ENCODE measurements at places on chromosomes 2 and 18.

DNA sequence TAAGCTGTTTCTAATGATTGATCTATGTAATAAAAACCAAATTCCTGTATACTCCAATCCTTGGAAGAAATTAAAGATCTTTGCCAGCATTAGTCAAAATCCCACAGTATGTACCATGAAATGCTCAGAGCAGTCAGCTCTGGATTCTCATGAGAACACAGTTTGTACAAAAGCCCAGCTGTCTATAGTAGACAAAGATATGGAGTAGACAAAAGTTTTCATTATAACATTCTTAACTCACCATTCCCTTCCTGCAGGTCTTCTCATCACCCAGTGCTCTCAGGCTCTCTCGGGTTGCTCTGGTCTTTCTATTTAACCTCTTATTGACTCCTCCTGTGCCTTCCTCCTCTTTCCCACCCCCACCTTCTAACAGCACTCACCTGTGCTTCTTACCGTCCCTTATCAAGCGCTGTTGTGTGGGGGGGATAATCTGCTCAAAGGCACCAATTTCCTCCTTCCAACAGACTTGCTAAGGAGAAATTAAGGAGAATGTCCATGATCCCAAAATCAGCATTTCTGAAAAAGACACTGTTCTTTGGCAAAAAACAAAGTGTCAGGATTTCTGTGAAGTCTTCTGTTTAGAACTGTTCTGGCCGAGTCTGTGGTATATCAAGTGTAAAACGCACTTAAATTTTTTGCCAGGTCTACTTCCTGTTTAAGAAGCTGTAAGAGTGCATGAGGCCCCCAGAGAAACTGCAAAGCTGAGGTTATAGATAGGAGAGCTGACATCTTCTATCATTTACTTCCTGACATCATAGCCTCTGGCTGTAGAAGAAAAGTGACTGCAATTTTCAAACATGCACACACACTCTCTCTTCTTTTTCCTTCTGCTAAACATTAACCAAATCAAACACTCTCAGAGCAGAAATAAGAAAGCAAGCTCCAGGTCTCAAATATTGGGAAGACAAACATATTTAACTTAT is 144.1 kb downstream of the EVA1A start:
- DNase-seq = no peak

- DNase-seq = peak; percentile 10
These were observed 2.3 kb upstream of the PLEKHH2 start for GRCh38 chr2:43634604-43635306.

DNA sequence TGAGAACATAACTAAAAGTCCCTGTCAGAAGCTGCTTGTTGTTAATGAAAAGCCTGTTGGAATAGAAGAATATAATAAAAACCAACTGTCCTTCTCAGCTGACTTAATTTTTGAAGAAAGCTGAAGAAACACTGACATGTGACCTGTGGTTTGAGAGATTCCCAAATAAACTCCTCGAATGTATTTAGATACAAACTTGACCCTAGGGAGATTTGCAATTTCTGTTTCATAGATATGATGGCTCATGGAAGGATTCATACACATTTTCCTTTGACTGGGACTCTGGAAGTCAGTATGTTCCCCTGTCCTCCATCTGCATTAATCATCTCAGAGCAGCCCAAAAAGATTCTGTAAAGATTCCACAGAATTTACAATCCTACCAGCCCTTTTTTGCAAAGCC is 195.1 kb downstream of the TMEM247 start:
- DNase-seq = no peak

DNA sequence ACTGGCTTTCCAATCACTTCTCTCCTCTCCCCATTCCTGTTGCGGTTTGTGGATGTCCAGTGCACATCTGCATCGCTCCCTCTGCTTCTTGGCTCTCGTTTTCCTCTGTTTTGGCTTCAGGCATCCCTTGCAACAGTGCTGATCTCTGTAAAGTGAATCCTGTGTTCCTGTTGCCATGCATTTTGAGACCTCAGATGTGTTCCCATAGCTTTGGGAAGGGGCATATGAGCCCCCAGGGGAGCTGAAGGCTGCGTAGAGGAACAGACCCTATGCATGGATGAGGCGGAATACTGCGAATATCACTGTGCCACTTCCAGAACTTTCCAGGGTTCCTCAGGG is 168.4 kb upstream of the HAAO start:
- no peak for DNase-seq

DNA sequence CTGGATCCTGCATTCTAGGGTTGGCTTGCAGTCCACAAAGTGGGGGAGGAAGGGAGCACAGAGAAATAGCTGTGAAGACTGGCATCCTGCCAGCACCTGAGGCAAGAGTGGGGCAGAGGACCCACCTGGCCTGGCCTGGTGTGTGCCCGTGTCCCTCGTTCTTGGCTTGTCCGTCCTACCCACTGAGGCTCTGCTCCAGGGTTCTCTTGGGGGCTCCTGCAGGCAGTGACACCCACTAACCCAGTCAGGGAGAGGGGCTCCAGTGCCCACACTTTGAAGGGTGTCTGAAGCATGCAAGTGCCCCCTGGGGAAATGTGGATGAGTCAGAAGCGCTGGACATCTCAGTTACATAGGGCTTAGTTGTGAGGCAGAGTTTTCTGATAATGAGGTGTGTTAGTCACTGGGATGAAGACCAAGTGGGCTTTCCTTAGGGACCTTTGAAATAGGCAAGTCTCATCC is 79.4 kb downstream of the SLC4A3 start:
- DNase-seq = no peak

DNA sequence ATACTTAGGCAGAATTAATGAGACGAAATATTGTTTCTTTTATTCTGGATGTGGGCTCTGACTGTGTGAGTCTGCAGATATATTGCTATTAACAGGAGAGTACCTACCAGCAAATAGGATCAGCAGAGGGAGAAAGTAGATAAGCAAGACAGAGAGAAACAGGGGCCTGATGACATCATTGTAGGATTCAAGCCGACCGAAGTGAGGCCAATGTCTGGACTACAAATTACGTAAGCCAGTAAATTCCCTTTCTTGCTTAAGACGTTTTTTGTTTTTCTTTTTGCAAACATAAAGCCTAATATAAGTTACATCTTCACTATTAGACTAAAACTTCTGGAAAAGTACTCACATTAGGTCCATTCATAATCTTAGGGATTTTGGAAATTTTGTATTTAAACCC is 21.4 kb upstream of the PTPRM start:
- DNase-seq = no peak

- no peak for DNase-seq
These were observed 60.1 kb upstream of the RBBP8 start for GRCh38 chr18:22872900-22873537.

DNA sequence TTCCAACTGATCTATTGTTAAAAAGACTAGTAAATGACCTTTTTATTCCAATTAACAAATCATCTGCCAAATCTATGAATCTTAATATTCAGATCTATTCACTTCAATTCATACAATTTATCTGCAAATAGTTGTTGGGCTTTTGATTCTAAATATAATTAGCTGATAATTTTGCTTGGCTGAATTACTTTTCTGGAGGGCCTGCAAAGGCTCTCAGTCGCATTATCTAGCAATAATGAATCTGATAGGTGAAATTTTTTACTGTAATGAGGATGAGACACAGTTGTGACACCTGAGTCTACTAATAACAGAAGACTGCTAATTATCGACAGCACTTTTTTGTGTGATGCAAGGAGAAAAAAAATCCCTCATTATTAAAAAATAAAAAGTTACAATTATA is 565.1 kb downstream of the ZEB2 start:
- no peak for DNase-seq

DNA sequence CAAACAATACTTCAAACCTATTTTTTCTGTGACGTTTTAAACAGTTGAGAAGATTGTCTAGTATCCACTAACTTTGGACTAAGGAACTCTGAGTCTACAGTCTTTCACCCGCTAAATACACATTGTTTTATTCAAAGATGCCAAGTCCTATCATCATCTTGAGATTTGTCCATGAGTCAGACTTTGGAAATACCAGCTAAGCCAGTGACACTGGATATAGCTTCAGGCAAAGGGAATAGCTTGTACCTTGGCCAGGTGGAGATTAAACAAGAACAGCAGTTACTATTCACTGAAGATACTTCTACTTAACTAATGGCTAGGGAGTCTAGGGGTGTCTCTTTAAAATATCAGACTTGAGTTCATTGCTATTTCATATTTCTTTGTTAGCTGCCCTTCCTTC is 137.5 kb downstream of the COMMD1 start:
- DNase-seq = no peak

- no peak for DNase-seq
These were observed 1207.3 kb upstream of the FAM98A start for GRCh38 chr2:34806396-34806795.

DNA sequence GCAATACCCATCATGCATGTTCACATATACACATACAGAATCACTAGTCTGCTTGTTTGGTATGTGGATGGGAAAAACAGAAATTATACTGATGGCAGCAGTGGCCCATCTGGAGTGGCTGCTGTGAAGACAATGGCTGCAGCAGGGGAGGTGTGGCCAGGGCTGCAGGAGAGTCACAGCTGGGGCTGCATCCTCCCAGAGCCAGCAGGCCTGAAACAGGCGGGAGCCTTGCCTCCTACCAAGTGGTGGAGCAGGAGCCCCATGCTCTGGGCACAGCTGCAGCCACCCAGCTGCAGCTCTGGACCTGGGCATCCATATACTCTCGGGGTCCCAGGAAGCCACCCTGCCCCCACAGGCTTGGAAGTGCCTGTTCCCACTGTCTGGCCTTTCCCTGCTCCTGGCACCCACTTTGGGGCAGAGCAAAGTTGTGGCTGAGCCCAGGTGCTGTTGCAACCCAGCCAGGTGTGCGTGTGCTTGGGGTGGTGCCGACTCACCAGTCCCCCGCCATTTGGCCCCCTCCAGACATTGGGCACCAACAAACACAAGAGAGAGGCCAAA is 136.6 kb downstream of the SPAG16 start:
- no peak for DNase-seq

- no peak for DNase-seq
These were observed 256.9 kb upstream of the COPS8 start for GRCh38 chr2:236828820-236829219.

DNA sequence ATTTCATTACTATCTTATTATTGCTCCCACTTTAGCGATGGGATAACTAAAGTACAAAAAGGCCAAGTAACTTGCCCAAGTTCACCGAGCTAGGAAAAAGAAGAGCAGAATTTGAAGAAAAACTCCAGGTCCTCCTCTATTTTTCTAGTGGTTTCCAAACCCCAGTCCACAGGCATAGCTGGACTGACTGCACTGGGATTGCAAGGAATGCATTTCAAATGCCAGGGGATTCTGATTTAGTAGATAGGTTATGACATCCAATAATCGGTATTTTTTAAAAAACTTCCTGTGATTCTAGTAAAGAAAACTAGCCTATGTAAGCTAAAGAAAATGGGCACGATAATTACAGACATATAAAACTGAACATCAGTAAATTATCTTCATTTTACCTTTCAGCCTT is 62.7 kb upstream of the GALNT5 start:
- no peak for DNase-seq

DNA sequence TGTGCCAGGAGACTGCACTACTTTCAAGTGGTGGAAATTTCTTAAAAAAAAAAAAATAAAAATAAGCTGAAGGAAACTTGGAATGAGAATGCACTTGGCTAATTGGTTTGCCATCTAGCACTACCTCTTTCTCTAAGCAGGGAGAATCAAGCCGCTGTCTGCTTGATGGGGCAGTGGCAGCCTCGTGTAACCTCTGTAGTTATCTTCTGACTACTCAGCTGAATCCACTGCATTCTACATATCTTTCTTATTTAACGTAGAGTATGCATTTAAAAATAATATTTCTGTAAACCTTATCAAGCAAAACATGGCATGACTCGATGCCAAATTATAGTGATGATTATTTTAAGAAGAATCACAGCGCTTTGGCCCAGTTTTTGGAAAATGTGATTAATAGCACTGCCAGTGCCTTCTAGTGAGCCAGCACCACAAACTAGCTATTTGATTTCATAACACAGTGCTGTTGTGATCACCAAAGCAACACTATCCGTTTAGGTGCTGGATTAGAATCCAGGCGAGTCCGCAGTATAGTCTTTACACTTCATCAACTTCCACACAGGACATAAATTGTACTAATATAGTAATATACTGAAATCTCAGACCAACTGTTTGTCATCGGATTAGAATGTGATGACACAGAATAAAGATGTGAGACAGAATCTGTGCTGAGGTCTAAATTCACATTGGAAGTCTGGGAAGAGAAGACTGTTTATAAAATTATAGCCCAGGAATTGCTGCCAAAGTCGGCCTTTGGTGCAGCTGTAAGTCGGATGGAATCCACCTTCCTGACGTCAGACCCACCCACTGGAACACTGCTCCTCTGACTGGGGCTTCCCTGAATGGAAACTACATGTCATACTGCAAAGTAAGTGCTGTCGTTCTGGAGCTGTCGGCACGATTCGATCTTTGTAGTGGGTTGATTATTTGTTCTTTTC is 136.5 kb upstream of the ETAA1 start:
- DNase-seq = peak; percentile 56

DNA sequence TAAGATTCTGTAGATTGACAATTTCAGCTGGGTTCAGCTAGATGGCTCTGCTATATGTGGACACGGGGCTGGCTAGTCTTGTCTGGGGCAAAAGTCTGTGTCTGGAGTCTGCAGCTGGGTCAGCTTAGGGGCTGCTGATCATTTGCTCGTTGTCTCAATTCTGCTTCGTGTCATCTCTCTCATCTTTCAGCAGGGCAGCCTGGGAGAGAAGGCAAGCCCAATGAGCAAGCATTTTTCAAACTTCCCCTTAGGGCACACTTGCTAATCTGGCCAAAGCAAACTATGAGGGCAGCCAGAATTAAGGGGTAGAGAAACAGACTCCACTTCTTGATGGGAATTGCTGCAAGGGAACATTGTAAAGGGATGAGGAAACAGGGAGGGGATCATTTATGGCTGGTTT is 462.6 kb downstream of the SLC4A3 start:
- no peak for DNase-seq

DNA sequence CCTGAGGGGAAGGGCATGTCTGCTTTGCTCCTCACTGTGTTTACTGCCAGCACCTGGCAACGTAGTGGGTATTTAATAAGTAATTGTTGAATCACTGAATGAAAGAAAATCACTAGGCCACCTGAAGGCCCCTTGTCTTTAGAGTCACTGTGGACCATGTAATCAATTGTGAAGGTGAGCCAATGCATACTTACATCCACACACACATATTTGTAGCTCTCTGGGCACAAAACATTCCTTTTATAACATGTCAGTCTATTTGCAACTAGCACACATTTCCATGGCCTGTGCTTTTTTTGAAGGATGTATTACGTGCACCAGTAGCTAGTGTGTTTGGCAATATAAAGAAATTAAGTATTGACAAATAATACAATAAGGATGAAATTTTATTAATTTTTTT is 11.2 kb downstream of the ATP8B1 start:
- DNase-seq = no peak

DNA sequence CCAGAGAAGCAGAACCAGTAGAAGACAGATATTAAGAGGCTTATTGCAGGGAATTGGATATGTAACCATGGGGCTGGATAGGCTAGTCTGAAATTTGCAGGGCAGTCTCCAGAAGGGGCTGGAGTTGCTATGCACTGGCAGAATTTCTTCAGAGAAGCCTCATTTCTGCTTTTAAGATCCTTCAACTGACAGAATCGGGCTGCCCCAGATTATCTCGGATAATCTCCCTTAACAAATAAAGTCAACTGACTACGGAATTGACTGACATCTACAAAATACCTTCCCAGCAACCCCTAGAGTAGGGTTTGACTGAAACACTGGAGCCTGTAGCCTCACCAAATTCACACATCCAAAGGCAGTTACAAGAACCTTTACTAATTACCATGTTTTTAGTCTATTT is 136.4 kb downstream of the SOCS6 start:
- no peak for DNase-seq

- DNase-seq = no peak
These were observed 23.7 kb downstream of the TTLL4 start for GRCh38 chr2:218734190-218734975.
